ENCODE measurements at places on chromosomes 6 and 20.
A peak's percentile ranks its signal among the peaks of the same experiment; 100 is the strongest.

DNA sequence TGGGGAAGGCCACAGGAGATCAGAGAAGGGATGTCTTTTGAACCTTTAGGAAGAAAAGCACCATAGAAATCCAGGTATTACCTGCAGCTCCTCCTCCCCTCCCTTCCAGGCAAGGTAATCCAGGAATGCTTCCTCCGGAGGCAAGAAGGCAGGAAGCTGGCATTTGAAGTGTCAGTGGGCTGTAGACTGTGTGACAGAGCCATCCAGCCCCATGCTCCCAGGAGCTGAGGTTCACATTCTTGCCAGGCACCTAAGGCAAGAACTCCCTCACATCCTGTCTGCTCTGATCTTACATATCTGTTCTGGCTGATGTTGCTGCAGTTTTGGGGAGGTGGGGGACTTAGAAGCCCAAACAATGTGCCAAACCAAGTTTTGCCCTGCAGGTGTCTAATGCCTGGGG lies 27.8 kb upstream of the SCUBE3 start:
- H3K36me3 ChIP-seq = no peaks in the 10 kb centered on the region
- no peak overlapping the region for H3K4me3 ChIP-seq
- peaks cover 15% of the 10 kb centered on the region for H3K4me1 ChIP-seq
- DNase-seq = no peak
- peak overlapping the region; percentile 28 for H3K27ac ChIP-seq

DNA sequence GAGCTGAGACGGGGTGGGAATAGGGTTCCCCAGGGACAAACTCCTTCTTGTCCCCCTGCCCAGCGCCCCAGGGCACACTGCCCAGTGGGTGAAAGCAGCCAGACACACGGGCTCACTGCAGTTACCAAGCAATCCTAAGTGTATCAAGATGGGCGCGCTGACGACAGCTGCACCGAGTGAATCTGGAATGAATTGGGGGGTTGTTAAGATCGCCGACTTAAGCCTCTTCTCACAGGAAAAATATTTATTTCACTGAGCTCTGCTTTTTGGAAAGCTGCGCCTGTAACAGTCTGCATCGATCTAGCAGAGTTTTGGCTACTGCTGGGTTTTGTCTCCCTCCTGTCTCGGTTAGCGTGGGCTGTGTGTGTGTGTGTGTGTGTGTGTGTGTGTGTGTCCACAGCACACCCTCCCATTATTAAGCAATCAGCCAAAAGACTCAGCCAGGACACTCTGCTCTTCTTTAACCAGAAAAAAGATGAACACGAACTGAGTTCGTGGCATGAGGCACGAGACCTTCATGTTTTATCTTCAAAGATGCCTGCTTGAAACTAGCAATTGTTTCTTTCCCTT lies 35.9 kb downstream of the RIPOR3 start:
- H3K4me3 ChIP-seq = no peak overlapping the region
- DNase-seq = no peak
- peak overlapping the region; percentile 63 for H3K27ac ChIP-seq

- no peak overlapping the region for H3K27ac ChIP-seq
- H3K36me3 ChIP-seq = no peaks in the 10 kb centered on the region
- H3K4me3 ChIP-seq = no peak overlapping the region
- H3K4me1 ChIP-seq = peaks cover 4% of the 10 kb centered on the region
- no peak for DNase-seq
- no peaks in the 10 kb centered on the region for H3K27me3 ChIP-seq
Measured at GRCh38 chr6:29763491-29764289, 40.5 kb downstream of the HLA-F start.

- peaks cover 2% of the 10 kb centered on the region for H3K27me3 ChIP-seq
- H3K27ac ChIP-seq = no peak overlapping the region
- peaks cover 3% of the 10 kb centered on the region for H3K4me1 ChIP-seq
- H3K4me3 ChIP-seq = peak overlapping the region; percentile 81
Measured at GRCh38 chr20:51766994-51767866, 960 bp downstream of the ATP9A start.

- DNase-seq = no peak
- H3K4me3 ChIP-seq = no peak overlapping the region
- no peaks in the 10 kb centered on the region for H3K36me3 ChIP-seq
- H3K27ac ChIP-seq = no peak overlapping the region
- peaks cover 3% of the 10 kb centered on the region for H3K4me1 ChIP-seq
Measured at GRCh38 chr20:19453410-19453809, 241.0 kb downstream of the SLC24A3 start.

DNA sequence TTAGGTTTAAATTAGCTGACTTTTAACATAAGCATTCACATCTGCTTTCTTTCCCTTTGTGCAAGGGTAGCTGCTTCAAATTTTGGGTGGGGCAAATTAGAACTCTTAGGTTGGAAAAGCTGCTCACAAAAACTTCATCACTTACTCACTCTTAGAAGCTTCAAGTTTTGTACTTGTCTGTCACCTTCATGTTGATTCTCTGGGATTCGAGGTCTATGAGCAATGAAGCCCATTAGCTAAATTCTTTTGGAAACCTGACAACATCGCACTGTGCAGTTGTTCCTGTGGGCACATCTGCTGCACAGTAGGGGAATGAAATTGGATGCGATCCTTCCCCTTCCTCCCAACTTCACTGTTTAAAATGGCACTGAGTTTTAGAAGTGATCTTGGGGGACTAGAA lies 156.1 kb downstream of the UBE3D start:
- no peaks in the 10 kb centered on the region for H3K27me3 ChIP-seq
- peaks cover 6% of the 10 kb centered on the region for H3K4me1 ChIP-seq
- no peaks in the 10 kb centered on the region for H3K36me3 ChIP-seq
- H3K27ac ChIP-seq = no peak overlapping the region
- no peak for DNase-seq

DNA sequence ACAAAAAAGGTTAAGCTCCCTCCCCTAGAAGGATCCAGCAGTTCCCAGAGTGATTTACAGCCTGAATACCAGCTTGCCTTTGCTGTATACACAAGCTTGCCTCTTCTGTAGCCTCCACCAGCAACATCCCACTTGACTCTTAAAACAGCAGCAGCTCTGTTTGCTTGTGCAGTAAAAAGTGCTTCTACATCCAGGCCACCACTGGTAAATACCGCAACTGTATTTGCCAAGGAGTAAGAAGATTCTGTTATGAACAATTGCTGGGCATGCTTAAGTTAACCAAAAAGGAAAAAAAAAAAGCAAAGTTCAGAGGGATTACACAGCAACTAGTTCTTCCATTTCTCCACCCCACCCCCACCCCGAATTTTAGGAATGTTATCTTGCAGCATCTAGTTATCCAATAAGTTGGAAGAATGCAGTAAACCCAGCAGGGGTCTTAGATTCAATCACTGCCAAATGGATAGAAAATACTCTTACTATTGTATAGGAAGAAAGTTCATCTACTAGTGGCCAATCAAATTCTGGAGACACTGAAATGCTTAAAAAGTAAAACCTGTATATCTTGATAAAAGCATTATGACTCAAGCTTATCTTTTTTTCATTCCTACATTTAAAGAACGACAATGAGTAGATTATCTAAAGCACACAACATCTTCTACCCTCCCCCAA lies 4.8 kb downstream of the SALL4 start:
- no peaks in the 10 kb centered on the region for H3K27me3 ChIP-seq
- peak overlapping the region; percentile 20 for H3K27ac ChIP-seq
- peaks cover 4% of the 10 kb centered on the region for H3K36me3 ChIP-seq
- peaks cover 5% of the 10 kb centered on the region for H3K4me1 ChIP-seq
- peak; percentile 53 for DNase-seq

GRCh38 chr6:124467366-124467765 lies 494.9 kb upstream of the RNF217 start:
- DNase-seq = no peak
- no peak overlapping the region for H3K4me3 ChIP-seq
- no peak overlapping the region for H3K27ac ChIP-seq
- H3K27me3 ChIP-seq = no peaks in the 10 kb centered on the region

GRCh38 chr6:15630202-15630601 lies 32.6 kb downstream of the DTNBP1 start:
- no peaks in the 10 kb centered on the region for H3K27me3 ChIP-seq
- no peaks in the 10 kb centered on the region for H3K4me1 ChIP-seq
- H3K36me3 ChIP-seq = peaks cover 3% of the 10 kb centered on the region
- no peak overlapping the region for H3K27ac ChIP-seq
- no peak for DNase-seq
- no peak overlapping the region for H3K4me3 ChIP-seq

DNA sequence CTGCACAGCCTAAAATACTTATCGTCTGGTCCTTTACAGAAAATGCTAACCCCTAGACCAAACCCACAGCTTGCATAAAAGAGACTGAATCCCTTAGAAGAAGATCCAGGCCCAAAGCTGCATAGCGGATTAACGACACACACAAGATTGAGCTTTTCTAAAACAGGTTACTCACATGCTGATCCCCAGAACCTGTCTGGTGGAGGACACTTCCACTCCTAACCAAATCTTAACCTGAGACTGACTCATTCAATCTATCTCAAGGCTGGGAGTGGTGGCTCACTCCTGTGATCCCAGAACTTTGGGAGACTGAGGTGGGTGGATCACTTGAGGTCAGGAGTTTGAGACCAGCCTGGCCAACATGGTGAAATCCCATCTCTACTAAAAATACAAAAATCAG lies 2.8 kb upstream of the SLPI start:
- no peak overlapping the region for H3K4me3 ChIP-seq
- no peaks in the 10 kb centered on the region for H3K36me3 ChIP-seq
- no peaks in the 10 kb centered on the region for H3K27me3 ChIP-seq

GRCh38 chr6:33279971-33280511 lies 3.1 kb downstream of the B3GALT4 start:
- no peak overlapping the region for H3K27ac ChIP-seq
- DNase-seq = peak; percentile 49
- H3K27me3 ChIP-seq = no peaks in the 10 kb centered on the region

DNA sequence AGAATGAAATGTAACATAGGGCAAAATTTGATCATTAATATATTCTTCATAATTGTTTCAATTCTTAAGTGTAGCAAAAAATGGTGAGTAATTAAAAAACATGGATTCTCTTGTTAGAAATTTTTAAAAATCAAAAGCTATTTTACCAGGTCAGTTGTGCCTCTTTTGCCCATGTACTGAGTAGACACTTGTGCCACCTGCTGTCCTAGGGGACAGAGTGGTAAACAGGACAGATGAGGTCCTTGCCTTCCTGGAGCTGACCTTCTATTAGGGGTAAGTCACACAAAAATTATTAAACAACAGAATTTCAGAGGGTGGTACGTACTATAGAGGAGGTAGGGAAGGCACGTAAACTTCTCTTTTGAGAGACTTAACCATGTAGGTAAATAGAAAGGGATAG lies 6.5 kb downstream of the RNF24 start:
- H3K36me3 ChIP-seq = no peaks in the 10 kb centered on the region
- H3K27ac ChIP-seq = no peak overlapping the region
- no peaks in the 10 kb centered on the region for H3K4me1 ChIP-seq
- no peaks in the 10 kb centered on the region for H3K27me3 ChIP-seq
- DNase-seq = no peak

GRCh38 chr6:33108307-33108706 lies 32.5 kb downstream of the HLA-DPB1 start:
- DNase-seq = no peak
- no peak overlapping the region for H3K4me3 ChIP-seq
- H3K36me3 ChIP-seq = no peaks in the 10 kb centered on the region
- H3K27ac ChIP-seq = no peak overlapping the region
- H3K27me3 ChIP-seq = no peaks in the 10 kb centered on the region
